ENCODE measurements at places on chromosomes 3 and 15. TPM values are rescaled to one million over a fixed set of nuclear protein-coding genes. Genes with fewer than 3 reads are reported as not detected.

Gene ADGRG7
- not detected for total RNA-seq

Gene MYZAP
- not detected for total RNA-seq

Gene FRMD5
- 0.64 TPM for total RNA-seq

Gene TMEM212
- not detected for total RNA-seq

Gene PTH1R
- not detected for total RNA-seq

Gene THSD4
- total RNA-seq, result 0.03 TPM

Gene POLQ
- 14.5 TPM for total RNA-seq

GRCh38 chr15:71400294-71400693 lies 285.0 kb downstream of the THSD4 start:
- no peak for DNase-seq

DNA sequence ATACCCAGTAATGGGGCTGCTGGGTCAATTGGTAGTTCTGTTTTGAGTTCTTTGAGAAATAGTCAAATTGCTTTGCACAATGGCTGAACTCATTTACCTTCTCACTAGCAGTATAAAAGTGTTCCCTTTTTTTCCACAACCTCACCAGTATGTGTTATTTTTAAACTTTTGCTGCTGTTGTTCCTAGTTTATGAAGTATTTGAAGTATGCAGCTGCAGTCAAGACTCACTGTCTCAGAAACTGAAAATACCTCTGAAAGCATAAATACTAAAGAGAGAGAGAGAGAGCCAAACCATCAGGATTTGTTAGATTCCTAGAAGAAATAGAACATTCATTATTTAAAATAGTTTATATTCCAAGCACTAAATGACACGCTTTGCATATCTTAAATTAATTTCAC lies 764.2 kb downstream of the NTRK3 start:
- no peak for DNase-seq

DNA sequence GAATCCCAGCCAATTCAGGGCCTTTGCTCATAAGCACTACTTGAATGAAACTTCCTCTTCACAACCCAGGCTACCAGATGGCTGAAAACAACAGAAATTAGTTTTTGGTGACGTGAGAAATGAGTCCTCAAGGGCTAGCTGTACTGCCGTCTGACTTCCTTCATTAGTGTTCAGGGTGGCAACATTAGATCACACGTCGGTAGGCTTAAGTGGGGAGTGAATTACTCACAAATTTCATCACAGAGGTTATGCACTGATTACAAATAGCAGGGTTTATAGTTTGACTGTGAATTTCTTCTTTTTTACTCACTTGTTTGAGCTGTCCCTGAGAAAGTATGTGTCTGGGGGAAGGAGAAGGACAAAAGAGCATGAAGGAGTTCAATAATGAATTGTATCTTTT lies 397.2 kb downstream of the GAP43 start:
- peak; percentile 34 for DNase-seq

- no peak for DNase-seq
Measured at GRCh38 chr3:32195995-32196540, 42.4 kb upstream of the CMTM8 start.

GRCh38 chr15:40764629-40765103 lies 798 bp downstream of the GCHFR start:
- no peak for DNase-seq

DNA sequence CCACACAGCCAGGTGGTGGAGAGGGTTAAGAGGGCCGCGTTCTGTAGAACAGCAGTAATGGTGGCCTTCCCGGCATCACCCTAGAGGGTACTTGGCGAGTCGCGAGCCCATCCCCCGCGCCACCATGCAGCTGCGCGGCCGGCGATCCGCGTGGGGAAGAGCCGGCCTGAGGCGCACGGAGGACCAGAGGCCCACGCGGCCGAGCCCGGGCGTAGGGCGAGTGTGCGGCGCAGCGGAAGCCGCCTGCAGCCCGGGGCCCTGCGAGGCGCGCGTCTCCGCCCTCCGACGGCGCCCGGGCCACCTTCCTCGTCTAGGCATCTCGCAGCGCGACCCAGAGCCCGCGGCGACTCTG lies 423 bp downstream of the TKT start:
- no peak for DNase-seq

GRCh38 chr15:64599226-64599625 lies 138.8 kb downstream of the ZNF609 start:
- no peak for DNase-seq

DNA sequence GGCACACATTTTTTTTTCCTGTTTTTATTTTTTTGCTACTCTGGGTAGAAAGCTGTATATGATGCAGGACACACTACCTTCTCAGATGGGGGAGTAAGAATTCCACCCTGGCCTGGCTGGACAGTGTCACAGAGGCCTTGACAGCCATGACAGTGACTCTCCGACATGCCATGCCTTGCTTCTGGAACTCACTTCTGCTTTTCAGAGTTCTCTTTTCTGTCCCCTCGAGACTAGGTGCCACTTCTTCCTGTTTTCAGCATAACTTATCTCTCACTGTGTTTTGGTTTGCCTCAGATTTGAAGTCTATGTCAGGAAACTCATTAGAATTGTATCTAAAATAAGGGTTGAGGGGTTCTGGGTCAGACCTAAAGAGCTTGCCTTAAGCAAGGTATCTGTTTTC lies 69.1 kb upstream of the SEC13 start:
- DNase-seq, result peak; percentile 61

DNA sequence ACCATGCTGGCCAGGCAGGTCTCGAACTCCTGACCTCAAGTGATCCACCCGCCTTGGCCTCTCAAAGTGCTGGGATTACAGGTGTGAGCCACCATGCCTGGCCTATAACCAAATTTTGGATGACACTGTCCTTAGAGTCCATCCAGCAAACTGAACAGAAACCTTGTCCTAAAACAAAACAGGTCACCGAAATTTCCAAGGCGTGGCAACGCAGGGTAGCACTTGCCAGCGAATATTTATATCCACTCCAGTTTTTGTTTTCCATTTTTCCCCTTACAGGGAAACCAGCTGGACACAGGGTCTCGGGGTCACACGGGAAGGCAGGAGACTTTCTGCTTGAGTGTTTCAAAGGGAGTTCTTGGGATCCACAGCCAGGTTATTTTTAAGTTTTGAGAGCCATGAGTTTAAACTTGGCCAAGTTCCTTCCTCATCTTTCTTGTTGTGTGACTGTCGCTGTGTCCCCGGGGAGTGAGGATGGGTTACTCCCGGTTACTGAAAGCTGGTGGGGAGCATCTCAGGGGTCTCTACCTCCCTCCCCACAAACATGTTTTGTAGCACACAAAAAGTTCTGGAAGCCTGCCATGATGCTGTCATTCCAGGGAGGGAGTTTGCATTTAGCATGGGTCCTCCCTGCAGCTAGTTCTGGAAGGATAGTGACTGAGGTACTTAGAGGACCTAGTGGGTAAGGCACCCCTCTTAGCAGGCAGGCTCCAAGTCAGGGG lies 12.6 kb downstream of the LIMD1 start:
- no peak for DNase-seq

DNA sequence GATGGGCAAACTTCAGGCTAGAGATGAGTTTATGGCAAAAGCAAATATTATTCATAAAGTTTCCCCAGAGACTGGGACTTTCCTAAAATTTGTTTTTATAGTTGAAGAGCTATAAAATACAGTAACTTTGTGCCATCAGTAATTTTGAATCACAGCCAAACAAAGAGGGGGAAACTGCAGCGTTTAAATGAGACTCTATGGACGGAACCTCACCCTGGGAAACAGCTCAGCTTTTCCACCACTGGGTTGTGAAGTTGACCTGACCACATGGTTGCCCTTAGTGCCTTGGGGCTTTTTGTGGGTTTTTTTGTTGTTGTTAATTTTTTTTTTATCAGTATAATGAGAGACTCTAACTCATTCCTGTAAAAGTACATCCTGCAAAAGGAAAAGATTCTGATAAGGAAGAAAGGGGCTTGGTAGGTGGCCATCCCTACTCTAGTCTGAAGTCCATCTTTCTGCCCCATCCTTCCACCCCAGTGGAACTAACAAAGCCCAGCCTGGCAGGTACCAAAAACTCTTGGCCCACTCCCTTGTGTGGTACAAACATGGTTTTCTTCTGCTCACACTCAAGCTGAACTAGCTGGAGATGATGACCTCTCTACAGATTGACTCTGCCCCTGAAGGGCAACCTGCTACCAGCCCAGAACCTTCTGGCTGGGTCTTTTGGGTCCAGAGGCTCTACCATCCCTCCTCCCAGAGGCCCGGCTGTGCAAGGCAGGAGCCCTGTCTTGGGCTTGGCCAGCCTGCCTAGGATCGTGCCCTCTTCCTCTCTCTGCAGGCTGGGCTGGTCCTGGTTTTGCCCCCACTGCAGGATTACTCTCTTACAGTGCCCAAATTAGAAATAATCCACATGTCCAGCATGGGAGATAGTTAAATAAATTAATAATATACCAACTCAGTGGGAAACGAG lies 41.2 kb downstream of the RLBP1 start:
- DNase-seq, result peak; percentile 30

GRCh38 chr3:102036017-102036416 lies 186.7 kb downstream of the NFKBIZ start:
- DNase-seq, result peak; percentile 58

- DNase-seq, result no peak
Measured at GRCh38 chr15:68494573-68495110, 62.7 kb upstream of the ITGA11 start.

DNA sequence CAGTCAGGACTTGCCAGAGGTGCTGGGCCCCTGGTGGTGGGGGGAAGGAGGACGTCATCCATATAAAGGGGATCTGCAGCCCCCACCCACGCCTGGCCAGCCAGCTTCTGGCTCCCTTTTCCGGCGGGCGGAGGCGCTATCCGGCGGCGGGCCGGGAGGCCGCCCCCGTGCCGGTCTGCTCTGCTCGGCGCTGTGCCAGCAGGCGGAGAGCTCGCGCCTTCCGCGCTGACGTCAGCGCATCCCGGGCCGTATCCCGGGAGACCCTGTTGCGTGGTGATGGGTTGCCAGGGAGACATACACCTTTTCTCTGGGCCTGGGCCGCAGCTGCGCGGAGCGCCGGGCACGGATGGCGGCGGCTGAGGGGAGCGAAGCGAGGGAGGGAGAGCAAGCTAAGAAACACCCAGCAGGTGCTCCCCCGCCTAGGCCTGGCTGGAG lies 1.1 kb downstream of the FAM131A start:
- DNase-seq, result no peak

- DNase-seq, result no peak
Measured at GRCh38 chr15:27095886-27096624, 125.1 kb downstream of the GABRG3 start.

DNA sequence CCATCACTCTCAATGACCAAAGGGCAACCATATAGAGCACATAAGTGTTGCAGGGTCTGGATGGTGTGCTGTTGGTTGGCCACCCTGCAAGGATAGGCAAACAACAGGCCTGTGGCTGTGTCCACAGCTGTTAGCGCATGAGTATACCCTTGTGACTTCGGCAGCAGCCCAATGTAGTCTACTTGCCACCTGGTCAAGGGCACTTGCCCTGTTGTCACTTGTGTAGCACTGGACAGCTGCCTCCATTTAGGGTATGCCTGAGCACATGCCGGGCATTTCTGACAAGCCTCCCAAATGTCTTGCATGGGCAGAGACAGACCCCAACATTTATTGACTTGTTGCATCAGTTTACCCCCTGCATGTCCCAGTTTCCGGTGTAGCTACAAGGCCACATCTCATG lies 12.8 kb downstream of the CCRL2 start:
- no peak for DNase-seq

- DNase-seq, result no peak
Measured at GRCh38 chr3:184691397-184692231, 20.2 kb downstream of the MAGEF1 start.

DNA sequence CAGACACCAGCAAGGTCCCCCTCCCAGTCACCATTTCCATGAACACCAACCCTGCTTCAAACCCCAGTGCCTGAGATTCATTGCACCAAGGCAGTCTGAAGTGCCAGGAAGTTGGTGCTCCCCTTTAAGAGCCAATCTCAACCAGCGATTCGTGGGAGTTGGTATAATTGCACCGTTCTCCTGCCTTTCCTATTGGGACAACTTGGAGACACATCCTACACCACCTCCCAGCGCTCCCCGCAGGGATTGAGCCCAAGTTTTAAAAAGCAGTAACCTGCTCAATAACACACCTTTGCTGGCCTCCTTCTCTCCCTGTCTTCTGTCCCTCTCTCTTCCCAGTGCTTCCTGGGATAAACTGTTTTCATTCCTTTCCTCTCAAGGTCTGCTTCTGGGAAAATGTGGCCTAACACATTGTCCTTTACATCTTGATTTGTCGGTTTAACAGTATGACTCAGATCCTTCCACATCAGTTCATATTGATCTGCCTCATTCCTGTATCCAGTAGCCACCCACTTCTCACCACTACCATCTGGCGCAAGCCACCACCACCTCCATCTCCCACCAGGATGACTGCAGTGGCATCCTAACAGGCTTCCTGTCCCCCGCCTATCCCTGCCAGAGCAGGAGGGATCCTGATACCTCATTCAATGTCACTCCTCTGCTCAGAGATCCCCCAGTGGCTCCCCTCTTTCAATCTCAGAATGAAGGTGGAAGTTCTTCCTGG lies 37.8 kb upstream of the HRH1 start:
- DNase-seq, result no peak
